ENCODE measurements at places on chromosomes 5 and 9.

DNA sequence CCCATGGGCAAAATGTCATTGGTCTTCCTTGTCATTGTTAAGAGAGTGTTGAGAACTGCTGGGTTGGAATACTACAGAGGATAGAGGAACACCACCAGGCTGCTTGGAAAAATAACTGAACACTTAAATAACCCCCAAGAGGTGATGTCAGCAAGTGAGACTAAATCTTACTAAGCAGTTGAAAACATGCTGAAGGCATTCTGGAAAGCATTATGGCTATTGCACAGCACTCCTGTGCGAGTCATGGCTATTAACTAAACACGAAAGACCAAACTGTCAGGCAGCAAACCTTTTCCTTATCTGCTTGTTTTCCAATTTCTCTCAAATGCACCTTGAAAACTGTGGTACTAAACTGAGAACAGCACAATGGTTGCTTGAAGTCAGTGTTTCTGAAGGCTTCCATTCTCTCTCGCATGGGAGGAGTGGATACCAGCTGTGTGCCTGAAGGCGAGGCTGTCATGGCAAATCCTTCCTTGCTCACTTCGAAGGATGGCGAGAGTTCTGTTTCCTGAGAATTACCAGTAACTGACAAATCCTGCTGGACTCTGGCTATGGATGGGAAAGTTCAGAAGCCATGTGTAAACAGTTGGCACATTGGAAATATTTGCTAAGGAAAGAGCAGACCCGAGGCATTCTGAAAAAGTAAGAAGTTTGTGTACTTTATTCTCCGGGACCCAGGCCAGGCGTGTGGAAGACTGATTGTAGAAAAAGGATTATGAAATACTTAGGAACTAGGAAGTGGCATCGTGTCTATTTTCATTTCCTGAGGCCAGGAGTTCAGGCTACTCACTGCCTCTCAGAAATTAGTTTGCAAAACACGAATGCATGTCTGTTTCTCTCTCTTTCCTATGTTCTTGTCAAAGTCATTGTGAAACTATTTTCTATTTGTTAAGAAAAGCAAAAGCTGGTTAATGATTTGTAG is 182.1 kb downstream of the DMRT2 start:
- DNase-seq, result no peak

DNA sequence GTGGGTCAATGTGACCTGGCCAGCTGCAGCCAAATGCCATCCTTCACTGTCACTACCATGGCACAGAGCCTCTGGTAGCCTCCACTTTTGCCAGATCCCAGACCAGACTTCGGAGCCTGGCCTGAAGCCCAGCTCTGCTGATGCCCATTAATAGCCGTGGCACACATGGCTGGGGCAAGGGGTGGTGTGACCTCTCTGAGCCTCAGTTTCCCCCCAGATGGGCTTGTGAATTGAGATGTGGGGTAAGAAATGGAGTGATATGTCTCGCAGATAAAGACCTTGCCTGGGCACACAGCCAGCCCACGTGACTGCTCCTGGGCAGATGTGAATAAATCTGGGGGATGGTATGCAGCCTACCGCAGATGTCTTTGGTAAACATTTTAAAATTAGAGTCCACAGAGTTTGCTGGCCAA is 13.9 kb downstream of the SUSD3 start:
- no peak for DNase-seq

DNA sequence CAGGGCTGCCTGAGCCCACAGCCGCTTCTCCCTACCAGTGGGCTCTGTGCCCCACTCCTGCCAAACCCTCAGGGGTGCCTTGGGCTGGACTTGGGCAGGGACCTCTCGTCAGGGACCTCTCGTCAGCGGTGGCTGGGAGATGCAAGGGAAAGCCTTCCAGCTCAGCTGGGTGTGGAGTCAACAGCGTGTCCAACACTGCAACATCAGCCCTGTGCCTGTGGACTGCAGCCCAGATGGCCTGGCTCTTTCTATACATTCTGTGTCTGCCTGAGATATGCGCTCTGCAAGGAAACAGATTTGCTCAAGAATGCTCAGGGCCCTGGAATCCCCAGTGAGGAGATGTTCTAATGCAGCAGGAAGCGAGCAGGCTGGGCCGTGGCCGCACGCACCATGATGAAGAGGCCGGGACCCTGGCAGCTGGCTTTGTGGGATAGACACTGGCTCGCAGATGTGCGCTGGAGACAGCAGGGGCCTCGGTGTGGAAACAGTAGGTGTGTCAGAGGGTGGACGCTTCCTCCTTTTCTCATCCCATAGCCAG is 85.0 kb upstream of the COL5A1 start:
- DNase-seq, result no peak

DNA sequence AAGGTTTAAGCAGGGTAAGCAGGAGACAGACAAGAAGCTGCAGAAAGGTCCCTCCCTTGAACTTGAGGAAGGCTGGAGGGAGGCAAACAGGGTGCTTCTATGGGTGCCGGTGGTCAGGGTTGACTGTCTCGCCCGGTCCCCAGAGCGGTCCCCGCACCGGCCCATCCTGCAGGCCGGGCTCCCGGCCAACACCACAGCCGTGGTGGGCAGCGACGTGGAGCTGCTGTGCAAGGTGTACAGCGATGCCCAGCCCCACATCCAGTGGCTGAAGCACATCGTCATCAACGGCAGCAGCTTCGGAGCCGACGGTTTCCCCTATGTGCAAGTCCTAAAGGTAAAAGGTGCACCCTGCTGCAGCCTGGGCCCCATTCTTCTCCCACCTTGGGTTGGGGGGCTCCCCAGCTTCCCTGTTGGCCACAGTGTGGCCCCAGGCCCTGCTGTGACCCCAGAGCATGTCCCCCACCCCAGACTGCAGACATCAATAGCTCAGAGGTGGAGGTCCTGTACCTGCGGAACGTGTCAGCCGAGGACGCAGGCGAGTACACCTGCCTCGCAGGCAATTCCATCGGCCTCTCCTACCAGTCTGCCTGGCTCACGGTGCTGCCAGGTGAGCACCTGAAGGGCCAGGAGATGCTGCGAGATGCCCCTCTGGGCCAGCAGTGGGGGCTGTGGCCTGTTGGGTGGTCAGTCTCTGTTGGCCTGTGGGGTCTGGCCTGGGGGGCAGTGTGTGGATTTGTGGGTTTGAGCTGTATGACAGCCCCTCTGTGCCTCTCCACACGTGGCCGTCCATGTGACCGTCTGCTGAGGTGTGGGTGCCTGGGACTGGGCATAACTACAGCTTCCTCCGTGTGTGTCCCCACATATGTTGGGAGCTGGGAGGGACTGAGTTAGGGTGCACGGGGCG is 5.7 kb downstream of the FGFR4 start:
- no peak for DNase-seq

- no peak for DNase-seq
These were observed 210.1 kb downstream of the TARS1 start for GRCh38 chr5:33650911-33651310.

DNA sequence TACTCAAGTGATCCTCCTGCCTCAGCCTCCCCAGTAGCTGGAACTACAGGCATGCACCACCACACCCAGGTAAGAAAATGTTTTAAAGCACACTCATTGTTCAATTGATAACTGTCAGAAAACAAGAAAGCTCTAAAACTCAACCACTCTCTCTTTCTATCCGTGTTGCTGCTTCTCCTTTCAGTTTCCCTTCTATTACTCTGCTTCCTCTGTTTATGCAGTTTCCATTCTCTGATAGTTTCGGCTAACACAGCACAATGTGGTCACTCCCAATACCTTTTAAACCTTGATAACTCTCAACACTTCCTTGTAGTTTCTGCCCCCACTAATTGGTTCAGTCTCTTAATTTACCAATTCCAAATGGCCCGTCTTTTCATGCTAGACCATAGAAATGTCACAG is 59.2 kb upstream of the NR4A3 start:
- DNase-seq, result no peak

DNA sequence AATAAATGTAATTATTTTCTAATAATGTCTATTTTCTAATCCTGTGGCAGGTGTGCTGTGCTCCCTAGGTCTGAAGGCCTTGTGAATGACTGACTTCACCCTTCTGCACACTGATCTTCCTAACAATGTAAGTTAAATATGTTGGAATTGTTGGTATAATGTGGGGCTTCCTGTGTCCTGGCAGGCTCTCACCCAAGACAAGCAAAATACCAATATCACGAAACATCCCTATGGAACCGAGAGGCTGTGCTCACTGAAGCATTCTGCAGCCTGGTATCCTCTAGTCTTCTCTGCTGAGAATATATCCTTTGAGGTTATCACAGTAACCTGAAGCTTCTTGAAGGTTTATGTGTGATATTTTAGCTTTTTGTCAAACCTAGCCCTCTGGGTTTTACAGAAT is 159.4 kb downstream of the GABRB2 start:
- DNase-seq, result no peak

GRCh38 chr5:85648495-85648894 is 969.2 kb upstream of the COX7C start:
- no peak for DNase-seq

DNA sequence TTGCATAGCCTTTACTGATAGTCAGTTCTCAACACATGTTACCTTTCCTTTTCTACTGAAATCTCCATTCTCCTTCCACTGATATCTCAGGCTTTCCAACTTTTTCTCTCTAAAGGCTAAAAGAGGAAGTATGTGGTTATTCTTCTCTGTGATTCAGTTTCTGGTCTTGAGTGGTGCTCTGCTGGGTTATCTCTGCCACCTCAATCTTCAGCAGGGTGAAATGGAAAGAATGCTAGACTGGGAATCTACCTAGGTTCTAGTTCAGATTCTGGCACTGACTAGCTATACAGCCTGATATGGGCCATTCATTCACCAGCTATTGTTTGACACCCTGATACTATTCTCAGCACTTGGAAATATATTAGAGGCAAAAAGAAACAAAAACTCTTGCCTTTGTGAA is 124.9 kb upstream of the GRIA1 start:
- no peak for DNase-seq

- no peak for DNase-seq
These were observed 42.1 kb upstream of the OLFM1 start for GRCh38 chr9:135045264-135045927.

- no peak for DNase-seq
These were observed 77.6 kb downstream of the PCDH1 start for GRCh38 chr5:141800617-141801016.

DNA sequence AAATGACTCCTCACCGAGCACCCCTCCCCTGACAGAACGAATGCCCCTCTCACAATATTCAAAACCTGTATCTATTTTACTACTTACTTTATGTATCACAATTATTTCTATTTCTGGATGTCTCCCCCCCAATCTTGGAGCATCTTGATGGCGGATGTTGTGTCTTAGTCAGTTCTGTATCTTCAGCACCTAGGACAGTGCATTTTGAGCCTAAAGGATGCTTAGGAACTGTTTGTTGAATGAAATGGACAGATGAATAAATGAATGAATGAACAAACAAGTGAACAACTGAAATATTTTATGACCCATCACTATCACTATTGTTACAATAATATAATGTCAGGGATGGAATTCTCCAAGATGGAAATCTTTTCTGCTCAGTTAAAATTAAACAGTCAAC is 295.7 kb downstream of the DNAH5 start:
- DNase-seq, result peak; percentile 1

- no peak for DNase-seq
These were observed 21.1 kb downstream of the FAF2 start for GRCh38 chr5:176469296-176469695.

GRCh38 chr9:82135106-82135505 is 146.5 kb downstream of the SPATA31D1 start:
- no peak for DNase-seq

DNA sequence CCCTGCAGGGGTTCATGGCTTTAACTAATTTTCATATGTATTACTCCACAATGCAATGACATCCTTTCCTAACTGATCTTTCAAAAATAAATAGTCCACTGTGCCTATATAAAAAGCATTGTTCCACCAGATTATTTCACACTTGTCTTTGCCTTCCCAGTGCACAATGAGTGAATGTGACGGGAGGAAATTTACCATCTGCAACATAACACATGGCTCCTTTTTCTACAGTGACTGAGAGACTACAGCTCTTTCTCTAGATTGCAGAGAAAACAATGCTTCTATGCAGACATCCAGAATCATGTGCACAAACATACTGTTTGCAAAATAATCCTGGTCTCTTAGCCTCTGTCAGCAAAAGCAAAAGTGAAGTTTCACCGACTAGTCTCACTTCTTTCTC is 483.7 kb upstream of the PIK3R1 start:
- DNase-seq, result no peak

- DNase-seq, result peak; percentile 36
These were observed 65.7 kb downstream of the IQGAP2 start for GRCh38 chr5:76468635-76469425.

DNA sequence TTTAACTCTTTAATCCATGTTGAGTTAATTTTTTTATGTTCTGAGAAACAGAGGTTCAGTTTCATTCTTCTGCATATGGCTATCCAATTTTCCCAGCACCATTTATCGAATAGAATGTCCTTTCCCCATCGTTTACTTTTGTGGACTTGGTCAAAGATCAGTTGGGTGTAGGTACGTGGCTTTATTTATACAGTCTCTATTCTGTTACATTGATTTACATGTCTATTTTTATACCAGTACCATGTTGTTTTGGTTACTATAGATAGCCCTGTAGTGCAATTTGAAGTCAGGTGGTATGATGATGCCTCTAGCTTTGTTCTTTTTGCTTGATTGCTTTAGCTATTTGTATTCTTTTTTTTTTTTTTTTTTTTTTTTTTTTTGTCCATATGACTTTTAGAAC is 462.0 kb downstream of the HTR1A start:
- no peak for DNase-seq

DNA sequence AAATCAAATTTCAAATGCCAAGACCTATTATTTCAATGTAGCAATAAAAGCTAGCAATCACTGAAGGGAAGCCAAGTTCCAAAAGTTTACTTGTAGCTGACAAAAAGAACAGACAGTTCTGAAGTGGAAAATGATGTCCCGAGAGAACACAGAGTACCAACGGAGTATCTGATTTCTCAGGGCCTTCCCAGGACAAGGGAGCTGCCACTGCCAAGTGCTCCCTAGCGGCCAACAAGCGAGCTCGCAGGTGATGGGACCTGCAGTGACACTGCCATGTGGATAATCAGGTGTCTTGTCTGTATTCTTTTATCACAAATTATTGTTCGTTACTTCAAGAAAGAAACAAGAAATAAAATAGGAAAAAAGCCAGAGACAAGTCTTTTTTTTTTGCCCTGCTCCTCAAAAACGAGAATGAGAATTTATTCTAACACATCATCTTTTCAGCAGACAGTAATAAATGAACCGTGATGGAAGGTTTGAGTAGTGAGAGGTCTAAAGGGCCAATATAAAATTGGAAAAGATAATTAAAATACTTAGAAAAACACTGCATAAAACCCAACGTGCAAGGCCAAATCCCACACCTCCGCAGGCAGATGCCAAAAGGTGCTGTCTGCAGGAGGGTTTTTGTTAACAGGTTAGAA is 159.4 kb downstream of the MYO10 start:
- DNase-seq, result no peak

DNA sequence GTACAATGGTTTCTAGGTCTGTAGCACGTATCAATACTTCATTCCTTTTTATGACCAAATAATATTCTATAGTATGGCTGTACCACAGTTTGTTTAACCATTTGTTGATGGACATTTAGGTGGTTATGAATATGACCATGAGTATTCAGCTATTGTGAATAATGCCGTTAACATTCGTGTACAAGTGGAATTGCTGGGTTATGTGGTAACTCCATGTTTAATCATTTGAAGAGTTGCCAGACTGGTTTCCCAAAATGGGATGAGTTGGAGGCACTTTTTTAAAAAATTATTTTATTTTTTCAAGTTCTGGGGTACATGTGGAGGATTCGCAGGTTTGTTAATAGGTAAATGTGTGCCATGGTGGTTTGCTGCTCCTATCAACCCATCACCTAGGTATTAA is 4.6 kb downstream of the SNX2 start:
- DNase-seq, result no peak

Measured in NB4 (cell line).